ENCODE measurements at places on chromosomes 3 and 15.

GRCh38 chr3:138691351-138691750 is 82.8 kb downstream of the FAIM start:
- no peak for DNase-seq

DNA sequence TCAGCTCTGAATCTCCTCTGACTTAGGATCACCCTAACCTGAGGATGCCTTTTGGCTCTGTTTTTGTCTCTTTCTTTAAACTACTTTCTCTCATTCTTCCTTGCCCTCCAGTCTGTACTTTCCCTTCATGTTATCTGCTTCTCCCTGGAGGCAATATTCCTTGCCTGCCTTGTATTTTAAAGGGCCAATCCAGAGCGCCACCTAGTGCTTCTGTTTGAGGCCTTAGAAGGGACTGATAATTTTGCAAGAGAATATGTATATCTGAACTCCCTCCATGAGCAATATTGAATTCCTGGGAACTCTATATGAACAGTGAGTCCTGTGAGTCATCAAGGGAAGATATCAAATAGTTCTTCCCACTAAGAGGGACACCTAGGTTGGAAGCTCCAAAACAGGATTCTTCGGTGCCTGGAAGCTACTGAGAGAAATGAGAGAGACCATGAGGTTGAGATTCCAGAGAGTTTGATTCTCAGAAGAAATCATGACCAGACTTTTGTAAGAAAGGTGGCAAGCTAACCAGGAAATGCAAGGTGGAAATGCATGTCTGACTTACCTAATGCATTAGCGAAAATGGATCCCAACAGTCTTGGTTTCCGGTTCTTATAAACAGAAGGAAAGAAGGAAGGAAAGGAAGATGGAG is 203.8 kb upstream of the CD96 start:
- DNase-seq, result peak; percentile 7

- DNase-seq, result no peak
These were observed 172.9 kb upstream of the SLC2A2 start for GRCh38 chr3:171199473-171199829.

DNA sequence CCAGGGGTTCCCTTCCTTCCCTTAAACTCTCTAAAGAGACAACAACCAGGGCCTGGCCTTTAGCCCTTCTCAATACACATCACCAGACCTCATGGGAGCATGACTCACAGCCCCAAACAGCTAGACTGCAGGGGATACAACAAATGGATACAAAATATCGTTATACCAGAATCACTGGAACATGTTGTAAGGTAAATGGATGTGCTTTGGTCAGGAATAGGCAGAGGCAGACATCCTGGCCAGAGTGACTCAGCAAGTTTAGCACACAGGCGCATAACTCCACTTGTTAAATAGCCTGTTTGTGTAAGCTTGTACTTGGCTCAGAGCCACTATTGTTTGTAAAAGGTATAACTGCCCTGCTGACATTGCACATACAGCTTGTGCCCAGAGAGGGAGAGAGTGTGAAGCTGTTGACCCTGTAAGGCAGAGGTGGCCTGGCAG is 18.3 kb downstream of the TMED3 start:
- no peak for DNase-seq

DNA sequence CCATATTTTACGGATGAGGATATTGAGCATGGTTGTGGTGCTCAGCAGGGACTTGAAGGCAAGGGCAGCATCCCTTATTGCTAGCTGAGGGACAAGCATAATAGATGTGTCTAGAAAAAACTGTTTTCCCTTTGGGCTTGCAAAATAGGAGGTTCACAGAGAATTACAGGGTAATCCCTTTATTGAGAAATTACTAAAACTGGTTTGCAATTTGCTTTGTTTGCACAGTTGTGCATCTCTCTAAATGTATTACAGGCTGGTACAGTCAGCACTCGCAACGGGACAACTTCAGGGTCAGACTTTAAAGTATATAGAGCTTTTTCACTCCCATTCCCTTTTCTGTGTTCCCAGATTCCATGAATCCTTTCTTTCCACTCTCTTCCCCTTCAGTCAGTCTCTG is 51.3 kb downstream of the SUCNR1 start:
- DNase-seq, result no peak

GRCh38 chr3:131485119-131485518 is 17.7 kb downstream of the MRPL3 start:
- no peak for DNase-seq
